ENCODE measurements at places on chromosomes 6 and 20.

DNA sequence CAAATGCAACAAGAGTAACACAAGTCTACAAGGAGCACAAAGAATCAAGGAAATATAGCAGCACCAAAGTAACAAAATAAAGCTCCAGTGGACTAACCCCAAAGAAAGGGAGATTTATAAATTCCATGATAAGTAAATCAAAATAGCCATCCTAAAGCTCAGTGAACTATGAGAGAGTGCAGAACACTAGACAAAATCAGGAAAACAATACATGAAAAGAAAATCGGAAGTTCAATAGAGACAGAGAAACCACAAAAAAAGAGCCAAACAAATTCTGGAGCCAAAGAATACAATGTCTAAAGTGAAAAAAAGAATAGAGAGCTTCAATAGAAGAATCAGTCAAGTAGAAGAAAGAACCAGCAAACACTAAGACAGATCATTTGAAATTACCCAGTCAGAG, 247.3 kb upstream of the TENT5A start:
- no peak for DNase-seq

DNA sequence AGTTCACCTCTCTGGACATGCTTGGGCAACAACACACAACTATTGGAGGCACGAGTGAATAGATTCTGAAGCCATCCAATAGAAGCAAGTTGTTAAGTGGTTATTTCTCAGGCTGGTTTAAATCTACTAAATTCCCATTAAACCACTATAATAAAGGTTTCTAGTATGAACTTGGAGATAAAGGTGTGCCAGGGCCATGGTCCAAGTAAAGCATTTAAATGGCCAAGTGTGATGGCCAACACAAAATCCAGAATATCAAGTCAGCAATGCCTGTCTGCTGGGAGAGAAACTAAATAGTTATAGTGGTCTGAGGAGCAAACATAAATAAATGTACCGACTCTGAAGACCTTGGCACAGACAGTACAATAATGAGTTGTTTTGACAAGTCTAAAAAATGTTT, 294.3 kb upstream of the STXBP5 start:
- no peak for DNase-seq

- DNase-seq = no peak
Observed at GRCh38 chr6:154909821-154910220, 85.3 kb upstream of the TIAM2 start.

- DNase-seq = no peak
Observed at GRCh38 chr6:41731561-41732086, 3.8 kb downstream of the TFEB start.

DNA sequence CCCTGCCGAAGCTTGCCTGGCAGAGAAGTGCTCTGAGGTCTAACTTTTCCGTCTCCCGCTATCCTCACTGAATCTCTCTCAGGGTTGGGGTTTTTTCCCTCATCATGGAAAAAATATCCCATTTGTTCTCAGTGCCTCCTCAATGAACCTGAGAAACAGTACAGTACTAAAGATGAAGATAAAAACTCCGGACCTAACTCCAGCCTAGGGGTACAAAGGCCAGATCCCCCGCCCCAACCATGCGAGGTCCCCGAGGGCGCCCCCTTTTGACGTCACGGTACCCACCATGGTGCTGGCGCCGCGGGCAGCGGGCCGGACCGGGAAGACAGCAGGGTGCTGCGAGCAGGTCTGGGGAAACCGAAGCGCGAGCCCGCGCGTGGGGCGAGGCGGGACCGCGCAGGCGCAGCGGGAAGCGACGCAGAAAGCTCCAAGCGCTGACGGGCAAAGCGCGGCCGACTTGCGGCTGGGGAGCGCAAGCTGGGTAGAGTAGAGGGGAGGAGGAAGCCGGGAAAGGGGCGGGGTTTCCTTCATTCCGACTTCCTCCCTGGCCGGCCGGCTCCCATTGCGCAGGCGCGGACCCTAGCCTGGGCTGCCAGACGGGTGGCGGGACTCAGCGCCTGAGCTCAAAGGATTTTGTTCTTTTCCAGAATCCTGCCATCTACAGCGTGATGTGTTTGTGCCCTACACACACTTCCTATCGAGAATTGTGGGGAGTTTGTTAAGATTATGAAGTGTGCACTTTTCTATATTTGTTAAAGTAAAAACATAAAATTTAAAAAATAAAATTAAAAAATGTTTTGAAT, at the start of gene LSM2:
Gene LSM2 (minus strand): TSS at position 497 of the 803 bp plus-strand sequence. CDS start 209 bp downstream, at position 288.
- DNase-seq = peak; percentile 94

All from stimulated activated CD4-positive, alpha-beta T cell treated with anti-CD3 and anti-CD28 coated beads, Interleukin-1b, Interleukin-23, amount 100 ng/mL, for 1 hour (primary cell).